ENCODE measurements at places on chromosomes 11 and 22.
A peak's percentile ranks its signal among the peaks of the same experiment; 100 is the strongest.

- no peaks in the 10 kb centered on the region for H3K4me1 ChIP-seq
- no peak for DNase-seq
- H3K4me3 ChIP-seq: no peak overlapping the region
Measured at GRCh38 chr11:96523656-96524055, 133.8 kb downstream of the JRKL start.

DNA sequence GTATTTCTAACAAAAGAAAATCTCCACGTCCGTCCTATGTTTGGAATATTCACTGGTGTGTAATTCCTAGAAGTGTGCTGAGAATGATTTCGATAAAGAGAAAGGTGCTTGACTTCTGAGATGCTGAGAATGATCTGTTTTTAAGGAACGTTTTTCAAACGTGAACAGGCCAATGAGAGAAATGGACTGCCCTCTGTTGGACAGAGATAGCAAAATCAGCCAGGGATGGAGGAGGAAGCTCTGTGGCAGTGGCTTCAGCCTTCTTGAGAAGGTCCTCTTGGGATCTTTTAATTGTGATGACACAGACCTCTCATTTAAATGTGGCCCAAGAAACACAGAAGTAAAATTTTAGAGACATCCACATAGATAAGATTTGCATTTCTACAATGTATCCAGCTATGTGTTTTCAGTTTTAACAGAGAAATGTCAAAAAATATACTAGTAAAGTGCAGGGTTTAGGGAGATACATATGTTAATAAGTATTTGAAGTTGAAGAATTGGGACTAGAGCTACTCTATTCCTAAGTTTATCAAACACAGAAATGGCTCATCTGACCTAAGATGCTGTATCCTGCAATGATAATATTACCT, 84.0 kb upstream of the RCN1 start:
- H3K36me3 ChIP-seq: no peaks in the 10 kb centered on the region
- no peak overlapping the region for H3K27ac ChIP-seq
- H3K27me3 ChIP-seq: peaks cover 30% of the 10 kb centered on the region
- H3K4me3 ChIP-seq: no peak overlapping the region

GRCh38 chr11:79285756-79286155, 155.1 kb downstream of the TENM4 start:
- DNase-seq: no peak
- no peaks in the 10 kb centered on the region for H3K36me3 ChIP-seq
- no peak overlapping the region for H3K4me3 ChIP-seq
- no peaks in the 10 kb centered on the region for H3K4me1 ChIP-seq

GRCh38 chr11:74256378-74257133, 54.9 kb downstream of the P4HA3 start:
- H3K27me3 ChIP-seq: no peaks in the 10 kb centered on the region
- no peak overlapping the region for H3K4me3 ChIP-seq
- DNase-seq: no peak
- H3K27ac ChIP-seq: no peak overlapping the region
- H3K36me3 ChIP-seq: peaks cover 13% of the 10 kb centered on the region

- H3K36me3 ChIP-seq: no peaks in the 10 kb centered on the region
Measured at GRCh38 chr22:30285846-30286200, 3.5 kb downstream of the CASTOR1 start.

DNA sequence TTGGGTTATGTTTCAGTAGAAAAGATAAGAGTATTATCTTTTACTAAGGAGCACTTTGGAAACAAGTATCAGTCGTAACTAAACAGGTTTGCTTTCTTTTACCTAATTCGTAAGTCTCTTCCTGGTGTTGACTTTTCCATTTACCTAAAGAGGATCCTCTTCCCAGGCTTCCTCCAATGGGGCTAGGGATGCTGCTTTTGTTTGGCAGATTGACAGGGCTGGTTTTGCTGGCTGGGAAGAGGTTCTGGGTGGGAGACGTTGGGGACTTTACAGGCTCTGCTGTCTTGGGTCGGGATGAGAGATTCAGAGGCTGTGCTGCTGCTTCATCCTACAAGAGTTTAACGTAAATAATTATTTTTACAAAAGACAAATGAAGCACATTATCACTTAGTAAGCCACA, 306.7 kb downstream of the SOX6 start:
- no peak overlapping the region for H3K27ac ChIP-seq
- H3K36me3 ChIP-seq: no peaks in the 10 kb centered on the region
- no peak overlapping the region for H3K4me3 ChIP-seq
- no peak for DNase-seq
- H3K4me1 ChIP-seq: no peaks in the 10 kb centered on the region

DNA sequence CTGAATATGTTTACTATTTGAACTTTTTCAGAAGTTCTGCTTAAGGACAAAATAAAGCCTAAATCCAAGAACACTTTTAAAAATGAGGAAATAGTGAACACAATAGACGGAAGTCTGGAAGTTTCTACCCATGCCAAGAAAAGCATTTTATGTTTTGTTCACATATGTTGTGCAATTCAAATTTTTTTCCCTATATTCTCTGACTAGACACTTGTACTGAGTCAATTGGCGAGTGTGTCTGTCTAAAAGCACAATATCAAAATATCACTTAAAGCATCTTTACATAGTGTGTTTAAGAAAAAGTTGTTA, 29.2 kb downstream of the INCENP start:
- no peak overlapping the region for H3K4me3 ChIP-seq
- H3K27me3 ChIP-seq: no peaks in the 10 kb centered on the region
- DNase-seq: no peak
- no peak overlapping the region for H3K27ac ChIP-seq

GRCh38 chr22:38487946-38488345, 18.2 kb downstream of the DDX17 start:
- DNase-seq: no peak
- H3K4me3 ChIP-seq: no peak overlapping the region
- peaks cover 63% of the 10 kb centered on the region for H3K4me1 ChIP-seq

DNA sequence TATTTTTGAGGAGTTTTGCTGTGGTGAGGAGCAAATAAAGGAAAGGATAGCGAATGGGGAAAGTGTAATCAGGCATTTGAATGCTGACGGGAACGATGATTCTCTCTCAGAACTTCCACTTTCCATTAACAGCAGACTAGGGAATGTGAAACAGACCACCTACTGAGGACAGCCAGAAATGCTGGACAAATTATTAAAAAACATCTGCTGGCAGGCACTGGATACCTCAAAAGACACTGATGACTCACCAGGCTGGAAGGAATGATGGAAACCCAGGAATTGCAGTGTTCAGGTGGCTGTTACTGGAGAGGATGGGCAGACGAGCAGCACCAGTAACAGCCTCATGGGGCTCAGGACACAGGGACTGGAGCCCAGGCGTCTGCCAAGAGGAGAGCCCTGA, 33.4 kb downstream of the PLA2G6 start:
- H3K4me1 ChIP-seq: peaks cover 15% of the 10 kb centered on the region
- no peak overlapping the region for H3K4me3 ChIP-seq
- no peak for DNase-seq
- peak overlapping the region; percentile 14 for H3K27ac ChIP-seq
- peaks cover 5% of the 10 kb centered on the region for H3K36me3 ChIP-seq

DNA sequence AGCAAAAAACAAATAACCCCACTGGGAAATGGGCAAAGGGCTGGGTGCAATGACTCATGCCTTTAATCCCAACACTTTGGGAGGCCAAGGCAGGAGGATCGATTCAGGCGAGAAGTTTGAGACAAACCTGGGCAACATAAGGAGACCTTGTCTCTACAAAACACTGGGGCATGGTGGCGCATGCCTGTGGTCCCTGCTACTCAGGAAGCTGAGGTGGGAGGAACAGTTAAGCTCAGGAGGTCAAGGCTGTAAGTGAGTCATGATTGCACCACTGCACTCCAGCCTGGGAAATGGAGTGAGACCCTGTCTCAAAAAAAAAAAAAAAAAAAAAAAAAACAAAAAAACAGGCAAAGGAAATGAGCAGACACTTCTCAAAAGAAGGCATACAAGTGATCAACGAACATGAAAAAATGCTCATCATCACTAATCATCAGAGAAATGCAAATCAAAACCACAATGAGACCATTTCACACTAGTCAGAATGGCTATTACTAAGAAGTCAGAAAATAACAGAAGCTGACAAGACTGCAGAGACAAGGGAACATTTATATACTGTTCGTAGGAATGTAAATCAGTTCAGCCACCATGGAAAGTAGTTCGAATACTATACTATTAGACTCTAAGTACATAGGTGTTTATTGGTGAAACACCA, 48.2 kb upstream of the SMCO4 start:
- H3K27ac ChIP-seq: no peak overlapping the region
- H3K4me3 ChIP-seq: no peak overlapping the region
- no peaks in the 10 kb centered on the region for H3K36me3 ChIP-seq
- no peaks in the 10 kb centered on the region for H3K4me1 ChIP-seq
- no peak for DNase-seq
- H3K27me3 ChIP-seq: peaks cover 7% of the 10 kb centered on the region

GRCh38 chr11:66489636-66490035, 9.4 kb downstream of the DPP3 start:
- H3K27me3 ChIP-seq: no peaks in the 10 kb centered on the region
- H3K27ac ChIP-seq: no peak overlapping the region
- peaks cover 2% of the 10 kb centered on the region for H3K4me1 ChIP-seq
- peaks cover 7% of the 10 kb centered on the region for H3K36me3 ChIP-seq
- no peak for DNase-seq

DNA sequence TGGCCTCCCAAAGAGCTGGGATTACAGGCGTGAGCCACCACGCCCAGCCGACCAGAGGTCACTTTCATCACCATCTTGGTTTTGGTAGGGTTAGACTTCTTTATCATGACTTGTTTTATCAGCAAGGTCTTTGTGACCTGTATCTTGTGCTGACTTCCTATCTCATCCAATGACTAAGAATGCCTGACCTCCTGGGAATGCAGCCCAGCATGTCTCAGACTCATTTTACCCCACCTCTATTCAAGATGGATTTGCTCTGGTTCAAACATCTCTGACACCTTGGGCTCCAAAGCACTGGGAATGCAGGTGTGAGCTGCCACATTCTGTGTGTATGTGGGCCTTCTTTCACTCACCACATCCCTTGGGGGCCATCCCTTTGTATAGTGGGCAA, 5.1 kb upstream of the TALDO1 start:
- H3K4me3 ChIP-seq: no peak overlapping the region
- no peak for DNase-seq
- H3K36me3 ChIP-seq: no peaks in the 10 kb centered on the region
- no peaks in the 10 kb centered on the region for H3K27me3 ChIP-seq
- H3K4me1 ChIP-seq: peaks cover 15% of the 10 kb centered on the region

GRCh38 chr11:63767565-63768236, 874 bp downstream of the ZFTA start:
- peaks cover 14% of the 10 kb centered on the region for H3K27me3 ChIP-seq
- peak overlapping the region; percentile 82 for H3K27ac ChIP-seq
- H3K4me1 ChIP-seq: peaks cover 22% of the 10 kb centered on the region
- peak; percentile 18 for DNase-seq
- H3K4me3 ChIP-seq: peak overlapping the region; percentile 89

DNA sequence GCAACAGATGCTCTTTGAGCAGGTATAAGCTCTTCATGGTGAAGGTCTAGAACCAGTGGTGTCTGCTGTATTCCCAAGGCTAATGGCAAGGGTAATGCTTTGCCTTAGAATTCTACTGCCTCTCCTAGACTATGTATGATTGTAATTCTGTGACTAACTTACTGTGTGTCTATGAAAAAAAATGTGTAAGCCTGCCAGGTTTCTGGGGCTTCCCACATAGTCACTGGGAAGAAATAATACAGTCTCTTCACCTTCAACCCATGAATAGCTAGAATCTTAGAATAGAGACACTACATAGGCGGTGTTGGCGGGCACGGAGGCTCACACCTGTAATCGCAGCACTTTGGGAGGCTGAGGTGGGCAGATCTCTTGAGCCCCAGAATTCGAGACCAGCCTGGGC, 84.1 kb downstream of the C11orf91 start:
- H3K4me1 ChIP-seq: no peaks in the 10 kb centered on the region
- H3K36me3 ChIP-seq: no peaks in the 10 kb centered on the region
- DNase-seq: no peak
- H3K27ac ChIP-seq: no peak overlapping the region
- no peak overlapping the region for H3K4me3 ChIP-seq
- no peaks in the 10 kb centered on the region for H3K27me3 ChIP-seq

GRCh38 chr11:112504056-112504455, 243.4 kb upstream of the PLET1 start:
- peaks cover 2% of the 10 kb centered on the region for H3K27me3 ChIP-seq
- H3K4me1 ChIP-seq: no peaks in the 10 kb centered on the region
- DNase-seq: no peak
- H3K36me3 ChIP-seq: no peaks in the 10 kb centered on the region

- no peak for DNase-seq
- H3K36me3 ChIP-seq: no peaks in the 10 kb centered on the region
- no peaks in the 10 kb centered on the region for H3K4me1 ChIP-seq
Measured at GRCh38 chr11:1084561-1085439, 10.1 kb downstream of the MUC2 start.

DNA sequence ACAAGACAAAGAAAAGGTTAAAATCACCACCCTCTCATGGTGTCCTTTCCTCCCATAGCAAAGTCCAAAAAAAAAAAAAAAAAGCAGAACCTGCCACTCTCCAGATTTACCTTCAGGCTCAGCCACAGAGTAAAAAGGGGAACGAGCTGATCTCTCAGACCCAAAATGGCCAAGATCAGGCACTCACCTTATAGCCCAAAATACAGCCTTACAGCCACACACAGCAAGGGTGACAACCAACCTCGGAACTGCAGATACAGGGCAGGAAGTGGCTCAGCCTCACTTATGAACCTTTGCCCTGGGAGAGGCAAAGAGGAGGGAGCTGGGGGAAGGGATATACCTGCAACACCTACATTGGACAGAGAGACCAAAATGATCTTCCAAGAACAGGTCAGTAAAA, 4.5 kb downstream of the FHIP1B start:
- no peaks in the 10 kb centered on the region for H3K27me3 ChIP-seq
- peaks cover 46% of the 10 kb centered on the region for H3K4me1 ChIP-seq
- peaks cover 14% of the 10 kb centered on the region for H3K36me3 ChIP-seq

Measured in activated naive CD8-positive, alpha-beta T cell treated with anti-CD3 and anti-CD28 coated beads for 36 hours (primary cell).